ENCODE measurements at places on chromosomes 2 and 18.
A peak's percentile ranks its signal among the peaks of the same experiment; 100 is the strongest.

DNA sequence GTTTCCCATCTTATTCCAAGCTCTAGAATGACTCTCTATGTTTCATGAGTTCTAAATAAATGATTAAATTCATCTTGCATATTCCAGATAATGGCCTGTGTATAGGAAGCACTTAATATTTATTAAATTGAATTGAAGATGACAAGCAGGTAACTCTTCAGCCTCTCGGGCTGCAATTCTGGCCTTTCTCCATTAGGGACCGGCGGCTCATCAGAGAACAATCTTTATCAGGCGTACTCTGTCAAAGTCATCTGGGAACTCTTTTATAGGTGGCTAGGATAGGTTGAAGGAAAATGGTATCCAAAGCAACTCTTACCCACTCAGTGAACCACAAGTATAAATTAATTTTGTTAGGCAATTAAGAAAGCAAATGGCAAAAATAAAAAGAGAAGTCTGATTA, 308.5 kb downstream of the NOL4 start:
- DNase-seq, result no peak

- DNase-seq, result peak; percentile 36
Measured at GRCh38 chr2:150860301-150860700, 372.8 kb upstream of the RND3 start.

DNA sequence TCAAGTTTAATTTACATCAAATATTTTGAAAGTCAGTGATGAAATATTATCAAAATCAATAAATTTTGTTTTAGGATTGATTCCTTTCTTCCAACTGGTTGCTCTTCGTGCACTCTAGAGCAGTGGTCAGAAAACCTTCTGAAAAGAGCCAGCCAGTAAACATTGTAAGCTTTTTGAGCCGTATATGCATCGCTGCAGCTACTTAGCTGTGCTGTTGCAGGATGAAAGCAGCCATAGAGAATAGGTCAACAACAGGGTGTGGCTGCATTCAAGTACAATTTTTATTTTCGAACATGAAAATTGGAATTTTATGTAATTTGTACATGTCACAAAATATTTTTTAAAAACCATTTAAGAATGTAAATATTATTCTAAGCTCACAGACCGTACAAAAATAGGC, 94.9 kb downstream of the MGAT5 start:
- DNase-seq, result no peak

DNA sequence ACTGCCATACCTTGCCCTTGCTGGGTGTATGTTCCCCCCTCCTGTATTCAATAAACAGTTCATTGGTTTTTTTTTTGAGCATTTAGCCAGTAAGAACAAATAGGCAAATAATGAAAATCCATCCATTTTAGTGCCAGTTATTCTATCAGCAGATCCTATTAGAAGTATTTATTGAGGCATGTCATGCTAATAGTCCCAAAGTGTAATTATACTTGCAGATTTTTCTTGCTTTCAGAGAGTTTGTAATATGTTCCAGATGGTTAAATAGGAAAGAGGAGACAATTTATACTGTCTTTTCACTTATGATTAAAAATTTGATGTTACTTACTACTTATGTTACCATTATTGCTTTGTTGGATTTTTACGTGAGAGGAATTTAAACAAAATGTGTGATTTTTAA, 127.6 kb downstream of the NCOA1 start:
- no peak for DNase-seq

DNA sequence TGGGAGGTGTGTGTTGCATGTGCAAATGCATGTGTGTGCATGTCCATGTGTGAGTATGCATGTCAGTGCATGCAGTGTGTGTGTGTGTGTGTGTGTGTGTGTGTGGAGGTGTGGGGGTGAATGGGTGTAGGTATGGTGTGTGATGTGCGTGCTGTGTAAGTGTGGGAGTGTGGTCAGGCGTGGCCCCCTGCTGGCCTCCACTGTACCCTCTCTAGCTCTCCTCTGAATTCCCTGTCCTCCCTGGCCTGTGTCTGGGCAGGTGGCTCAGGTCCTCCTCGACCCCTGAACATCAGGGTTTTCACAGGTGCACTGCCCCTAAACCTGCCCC, 230.2 kb downstream of the CELF4 start:
- no peak for DNase-seq

- DNase-seq, result no peak
Measured at GRCh38 chr2:176066645-176067588, 16.8 kb downstream of the EVX2 start.

DNA sequence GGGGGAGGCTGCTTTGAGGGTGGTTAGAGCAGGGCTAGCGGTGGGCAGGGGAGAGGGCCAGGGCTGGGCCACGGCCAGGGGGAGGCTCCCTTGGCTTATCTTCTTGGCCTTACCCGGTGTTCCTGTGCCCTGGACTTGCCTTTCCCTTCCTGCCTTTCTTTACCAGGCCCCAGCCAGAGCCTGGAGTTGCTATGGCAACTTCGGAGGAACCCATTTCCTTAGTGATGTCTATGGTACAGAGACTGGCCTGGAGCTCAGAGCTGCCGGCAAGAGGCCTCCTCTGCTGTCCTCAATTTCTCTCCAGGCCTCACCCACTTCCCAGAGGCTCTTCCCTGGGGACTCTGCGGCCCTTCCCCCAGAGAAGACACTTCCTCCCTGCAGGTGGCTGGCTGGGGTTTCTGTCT, 11.5 kb downstream of the SPEG start:
- DNase-seq, result no peak

DNA sequence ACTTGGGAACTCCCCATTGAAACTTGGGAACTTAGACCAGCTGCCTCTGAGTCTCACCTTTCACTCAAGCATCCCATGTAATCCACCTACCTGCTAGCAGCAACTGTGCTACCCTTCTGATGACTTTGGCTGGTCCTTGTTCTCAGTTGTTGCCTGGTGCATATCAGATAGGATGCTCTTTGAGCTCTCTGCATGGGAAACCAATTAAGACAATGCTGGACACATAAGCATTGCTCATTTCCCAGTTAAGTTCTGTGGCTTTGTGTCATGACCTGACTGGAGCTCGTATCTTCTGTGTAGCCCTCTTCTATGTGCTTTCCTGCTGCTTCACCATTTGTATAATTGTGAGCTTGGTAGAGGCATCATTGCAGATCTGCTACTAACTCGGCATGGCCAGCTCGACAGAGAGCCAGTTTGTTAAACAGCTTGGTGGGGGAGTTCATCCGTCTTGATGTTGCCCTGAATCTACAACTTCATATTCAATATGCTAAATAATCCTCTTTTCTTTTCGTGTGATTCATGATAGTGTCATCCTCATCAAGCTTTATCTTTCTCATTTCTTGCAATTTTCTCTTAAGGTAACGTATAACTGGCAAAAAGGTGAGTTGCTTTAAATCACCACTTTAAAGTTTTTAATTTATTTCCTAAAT, 447.5 kb upstream of the SLC14A2 start:
- DNase-seq, result no peak

DNA sequence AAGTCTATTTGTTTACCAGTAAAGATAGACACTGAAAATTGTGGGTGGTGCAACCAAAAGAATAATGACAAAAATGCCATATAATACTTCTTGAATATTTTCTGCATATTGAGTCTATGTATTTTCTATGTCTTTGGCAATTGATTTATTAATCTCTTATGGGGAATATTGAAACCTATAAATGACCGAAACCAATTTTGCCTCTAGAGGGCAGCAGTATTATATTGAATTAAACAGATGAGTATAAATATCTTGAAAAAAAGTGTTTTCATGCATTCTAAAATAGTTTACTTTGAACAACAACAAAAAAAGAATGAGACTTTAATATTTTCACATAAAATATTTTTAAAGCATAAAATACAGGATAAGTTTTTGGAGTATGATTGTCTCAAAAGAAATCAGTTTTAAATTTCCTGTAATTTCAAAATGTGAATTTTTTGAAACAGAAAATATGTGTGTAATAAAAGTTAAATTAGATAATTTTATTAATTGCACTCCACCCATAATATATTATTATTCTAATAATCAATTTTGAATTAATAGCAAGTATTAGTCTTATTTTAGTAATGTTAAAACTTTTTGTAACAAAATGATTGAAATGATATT, 49.9 kb upstream of the CALCRL start:
- DNase-seq, result no peak

DNA sequence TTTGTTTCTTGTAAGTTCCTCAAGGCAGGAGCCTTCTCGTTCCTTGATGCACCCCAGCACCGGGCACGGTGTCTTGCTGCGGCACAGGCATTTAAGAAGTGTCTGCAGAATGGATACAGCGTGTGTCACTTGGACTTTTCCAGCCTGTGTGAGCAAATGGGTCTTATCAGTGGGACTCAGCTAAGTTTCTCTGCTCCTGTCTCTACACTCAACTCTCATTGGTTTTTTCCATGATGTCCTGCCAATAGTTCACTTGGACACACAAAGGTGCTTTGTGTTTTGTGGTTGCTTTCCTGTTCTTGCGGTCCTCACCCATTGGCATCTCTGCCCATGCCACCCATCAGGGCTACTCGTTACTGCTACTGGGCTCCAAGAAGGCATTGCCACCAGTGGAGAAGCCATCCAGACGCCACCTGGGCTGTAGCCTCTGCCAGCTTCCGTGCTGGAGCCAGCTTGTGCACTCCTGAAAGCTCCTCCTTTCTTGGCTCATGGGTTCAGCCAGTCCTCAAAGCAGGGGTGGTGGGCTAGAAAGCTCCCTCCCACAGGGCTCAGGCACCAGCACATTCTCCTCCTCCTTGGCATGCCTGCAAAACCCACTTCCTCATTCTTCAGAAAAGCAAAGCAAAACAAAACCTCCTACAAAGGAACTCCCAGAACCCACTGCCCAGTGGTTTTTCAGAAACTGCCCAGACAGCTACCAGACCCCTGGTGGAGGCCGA, 41.4 kb downstream of the IL1R2 start:
- peak; percentile 71 for DNase-seq

DNA sequence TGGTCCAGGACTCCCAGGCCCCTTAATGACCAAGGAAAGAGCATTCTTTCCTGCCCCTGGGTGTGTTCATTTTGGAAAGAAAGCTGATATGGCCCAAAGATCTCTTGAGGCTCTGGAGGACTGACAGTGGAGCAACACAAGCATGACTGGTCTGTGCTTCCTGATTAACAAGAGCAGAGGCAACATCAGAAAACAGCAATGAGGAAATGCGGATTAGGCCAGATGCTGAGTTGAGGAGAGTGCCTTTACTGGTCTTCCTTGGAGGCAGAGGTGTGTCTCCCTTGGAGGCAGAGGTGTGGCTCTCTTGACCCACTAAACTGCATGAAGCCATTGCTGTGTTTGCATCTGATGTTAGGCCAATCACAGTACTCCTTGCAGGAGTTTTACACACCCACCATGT, 19.9 kb downstream of the IL36B start:
- DNase-seq, result no peak

DNA sequence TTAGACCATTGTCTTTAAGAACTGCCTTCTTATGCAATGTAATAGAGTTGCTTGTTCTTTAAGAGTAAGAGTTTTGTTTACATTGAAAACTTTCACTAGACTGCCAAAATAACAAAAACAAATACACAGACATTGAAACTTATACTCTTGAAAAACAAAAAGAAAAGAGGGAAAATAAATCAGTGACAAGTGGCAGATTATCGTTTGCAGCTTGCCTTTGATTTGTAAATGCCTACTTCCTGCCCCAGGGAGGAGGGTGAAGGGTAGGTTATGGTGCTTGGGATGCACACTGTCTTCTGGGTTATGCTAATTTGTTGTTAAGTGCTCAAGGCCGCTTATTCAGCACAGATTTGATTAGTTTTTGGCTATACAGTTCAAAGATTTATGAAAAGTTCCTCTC, 198.7 kb downstream of the TGIF1 start:
- DNase-seq, result no peak

GRCh38 chr2:175605640-175606009, 396.4 kb downstream of the LNPK start:
- no peak for DNase-seq

DNA sequence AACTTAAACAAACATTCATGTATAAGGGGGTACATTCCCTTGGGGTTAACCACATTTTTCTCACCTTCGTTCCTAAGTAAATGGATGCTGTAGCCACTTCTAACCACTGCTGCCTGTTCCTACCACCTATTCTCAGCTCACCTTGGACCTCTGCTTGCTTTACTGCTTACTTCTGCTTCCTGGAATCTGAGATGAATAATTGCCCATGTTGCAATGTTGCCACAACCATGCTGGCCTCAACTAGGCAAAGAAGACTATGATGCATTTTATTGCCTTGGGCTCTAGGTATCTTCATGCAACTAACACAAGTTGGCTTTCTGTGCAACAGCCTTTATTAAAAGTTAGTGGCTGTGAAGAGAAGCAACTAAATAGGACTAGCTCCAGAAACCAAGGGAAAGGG, 106.3 kb upstream of the TCF4 start:
- no peak for DNase-seq

DNA sequence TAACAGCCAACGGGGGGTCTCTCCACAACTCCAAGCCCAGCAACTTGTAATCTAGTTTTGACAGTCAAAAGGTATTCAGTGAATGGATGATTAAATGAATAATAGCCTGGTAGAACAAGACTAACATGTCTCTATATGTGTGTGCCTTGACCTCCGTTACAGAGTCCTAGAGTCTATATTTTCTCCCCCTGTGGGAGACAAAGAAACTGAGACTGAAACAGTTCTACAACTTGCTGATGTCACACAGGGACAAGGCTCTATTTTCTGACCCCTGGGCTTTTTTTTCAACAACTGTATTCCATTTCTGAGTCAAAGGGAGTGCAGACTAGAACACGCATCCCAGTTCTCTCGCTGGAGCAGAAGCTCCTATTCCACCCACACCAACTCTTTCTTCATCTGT, 223.6 kb upstream of the AGAP1 start:
- DNase-seq, result no peak

DNA sequence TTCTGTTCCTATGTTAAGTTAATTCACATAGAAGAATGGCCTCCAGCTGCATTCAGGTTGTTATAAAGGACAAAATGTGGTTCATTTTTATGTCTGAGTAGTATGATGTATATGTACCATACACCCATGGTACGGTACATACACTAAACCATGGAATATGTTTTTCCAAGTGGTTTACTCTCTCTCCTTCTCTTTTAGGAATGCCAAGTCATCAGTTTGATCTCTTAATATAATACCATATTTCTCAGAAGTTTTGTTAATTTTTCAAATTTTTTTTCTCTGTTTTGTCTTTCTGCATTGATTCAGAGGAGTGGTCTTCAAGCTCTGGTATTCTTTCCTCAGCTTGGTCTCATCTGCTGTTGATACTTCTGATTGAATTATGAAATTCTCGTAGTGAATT, 230.9 kb downstream of the DSEL start:
- no peak for DNase-seq

DNA sequence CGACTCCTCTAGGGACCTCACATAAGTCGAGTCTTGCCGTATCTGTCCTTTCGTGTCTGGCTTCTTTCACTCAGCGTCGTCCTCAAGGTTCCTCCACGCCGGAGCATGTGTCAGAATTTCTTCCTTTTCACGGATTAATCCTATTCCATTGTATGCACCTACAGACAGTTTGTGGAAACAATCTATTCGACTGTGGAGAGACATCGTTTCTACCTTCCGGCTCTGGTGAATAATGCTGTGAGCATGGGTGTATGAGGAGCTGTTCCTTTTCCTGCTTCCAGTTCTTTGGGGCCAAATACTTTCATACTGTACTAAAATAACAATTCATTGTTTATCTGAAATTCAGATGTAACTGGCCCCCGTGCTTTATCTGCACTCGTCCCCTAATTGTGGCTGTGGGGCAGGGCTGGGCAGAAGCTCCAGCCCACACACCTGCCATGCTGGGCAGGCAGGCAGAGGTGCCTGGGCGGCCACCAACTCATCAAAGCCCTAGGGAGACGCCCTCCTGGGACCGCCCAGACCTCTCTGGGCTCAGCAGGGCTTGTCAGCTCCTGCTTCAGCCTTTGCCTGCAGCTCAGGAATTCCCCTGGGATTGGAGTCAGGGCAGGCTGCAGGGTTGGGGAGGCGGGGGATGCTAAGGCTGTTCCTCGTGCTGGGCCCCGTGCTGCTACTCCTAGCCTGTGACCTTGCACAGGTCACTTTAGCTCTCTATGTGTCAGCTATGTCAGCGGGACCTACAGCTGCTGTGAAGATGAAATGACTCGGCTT, 14.5 kb downstream of the GPC1 start:
- no peak for DNase-seq

Data from mucosa of gallbladder (tissue), 1 donor.